ENCODE measurements at places on chromosomes 11 and 22.

DNA sequence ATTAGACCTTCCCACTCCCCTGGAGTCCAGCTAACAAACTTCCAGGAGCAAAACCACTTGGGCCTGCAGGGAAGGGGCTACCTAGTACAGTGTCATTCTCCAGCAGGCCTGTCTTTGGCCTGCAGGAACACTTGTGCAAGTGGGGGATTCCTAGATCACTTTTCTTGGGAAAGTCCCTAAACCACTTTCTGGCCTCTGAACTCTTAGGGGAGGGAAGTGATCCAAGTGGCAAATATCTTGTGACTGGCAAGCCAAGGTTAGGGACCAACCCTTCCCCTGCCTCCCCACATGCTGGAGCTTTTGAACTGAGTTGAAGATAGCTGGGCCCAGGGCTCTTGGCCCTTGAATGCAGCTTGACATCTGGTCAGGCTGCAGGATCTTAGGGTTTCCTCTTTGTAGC, 17.2 kb downstream of the PPFIBP2 start:
- DNase-seq = no peak

- no peak for DNase-seq
Measured at GRCh38 chr22:46410291-46410808, 74.8 kb downstream of the TRMU start.

DNA sequence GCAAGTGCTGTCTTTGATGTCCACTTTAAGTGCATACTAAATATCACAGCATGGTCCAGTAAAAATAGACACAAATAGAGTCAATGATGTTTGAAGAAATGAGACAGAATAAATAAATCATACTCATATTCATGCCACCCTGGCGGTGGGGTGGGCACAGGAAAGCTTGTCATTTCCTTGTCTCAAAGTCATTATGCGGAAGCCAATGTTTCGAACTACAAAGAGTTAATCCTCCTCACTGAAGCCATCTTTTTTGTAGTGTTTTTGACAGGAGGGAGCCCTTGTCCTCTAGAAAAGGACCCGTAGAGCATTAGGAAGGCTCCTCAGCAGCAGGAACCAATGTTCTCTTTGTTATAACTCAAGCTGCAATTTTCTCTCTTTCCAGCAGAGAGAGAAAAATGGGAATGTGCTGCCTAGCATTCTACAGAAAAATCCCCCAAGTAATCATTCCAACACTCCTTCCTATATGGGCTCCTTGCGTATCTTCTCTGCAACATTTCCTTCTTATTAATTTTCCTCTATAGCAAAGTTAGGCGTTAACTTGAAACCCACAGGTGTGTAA, 30.6 kb downstream of the SC5D start:
- no peak for DNase-seq

- no peak for DNase-seq
Measured at GRCh38 chr11:124749912-124750311, 2.1 kb downstream of the VSIG2 start.

DNA sequence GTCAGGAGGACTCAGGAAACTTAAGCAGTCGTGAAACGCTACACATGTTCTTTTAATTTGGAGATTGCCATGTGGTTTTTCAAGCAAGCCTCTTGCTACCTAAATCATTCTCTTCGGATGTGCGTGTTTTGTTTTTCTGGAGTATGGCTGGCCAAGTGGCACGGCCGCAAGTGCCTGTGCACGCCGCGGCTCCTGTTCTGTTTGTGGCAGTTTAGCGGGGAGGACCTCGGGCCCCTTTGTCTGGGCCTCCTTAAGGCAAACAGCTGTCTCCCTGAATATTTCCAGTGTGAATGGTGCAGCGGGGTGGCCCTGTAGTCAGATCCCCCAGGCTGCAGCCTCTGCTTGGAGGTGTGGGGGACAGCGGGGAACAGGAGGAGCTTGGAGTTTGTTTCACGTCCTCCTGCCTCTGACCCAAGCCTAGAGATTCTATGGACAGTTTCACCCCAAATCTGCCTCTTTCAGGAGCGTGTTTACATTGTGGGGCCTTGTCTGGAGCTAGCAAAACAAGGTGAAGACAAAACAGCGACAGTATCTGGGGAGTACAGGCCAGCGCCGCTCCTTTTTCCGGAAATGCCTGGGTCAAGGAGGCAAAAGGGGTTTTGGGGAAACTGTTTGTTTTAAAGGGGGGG, 1.3 kb downstream of the LRP5 start:
- peak; percentile 82 for DNase-seq

Data from myocyte (in vitro differentiated cells).